ENCODE measurements at places on chromosomes 2 and 18. TPM values are rescaled to one million over a fixed set of nuclear protein-coding genes. Genes with fewer than 3 reads are reported as not detected.

RNU2-63P gene
- total RNA-seq: not detected

CDH7 gene
- not detected for total RNA-seq

DNA sequence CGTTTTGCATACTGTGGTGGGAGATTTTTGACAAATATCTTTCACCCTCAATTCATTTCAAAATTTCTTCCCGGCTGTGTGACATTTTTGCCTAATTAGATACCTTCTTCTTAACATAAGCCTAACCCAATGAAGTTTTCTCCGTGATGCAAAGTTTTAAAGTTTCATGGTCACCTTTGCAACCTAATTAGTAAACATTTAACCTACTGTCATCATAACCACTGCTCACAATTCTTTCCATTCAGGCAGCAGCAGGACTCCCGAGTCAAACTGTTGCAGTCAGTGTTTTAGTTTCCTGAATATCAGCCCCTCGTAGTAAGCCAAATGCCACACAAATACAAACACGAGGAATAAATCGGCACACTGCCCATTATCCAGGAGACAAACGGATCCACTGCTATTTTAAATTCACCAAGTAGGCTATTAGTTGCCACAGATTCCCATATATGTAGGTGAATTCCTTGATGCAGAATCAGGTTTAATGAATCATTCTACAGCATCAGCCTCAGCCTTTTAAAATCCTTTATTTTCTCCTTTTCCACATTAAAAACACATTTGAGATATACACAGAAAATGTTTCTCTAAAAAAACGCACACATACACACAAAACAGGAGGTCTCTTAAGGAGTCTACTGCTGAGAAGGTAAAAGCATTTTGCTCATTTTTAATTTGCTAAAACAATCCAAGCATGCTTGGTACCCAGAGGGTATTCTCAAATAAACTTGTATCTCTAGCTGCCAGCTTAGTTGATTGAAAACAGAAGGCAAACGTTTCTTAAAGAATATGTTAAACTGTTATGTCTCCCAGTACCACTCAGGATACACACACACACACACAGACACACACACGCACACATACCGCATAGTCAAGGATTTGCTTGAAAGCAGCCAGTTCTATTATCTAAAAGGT is 106.5 kb upstream of the KCTD1 start:
- peak; percentile 3 for DNase-seq

- DNase-seq: no peak
Observed at GRCh38 chr2:203878063-203878462, 10.5 kb downstream of the CTLA4 start.

DNA sequence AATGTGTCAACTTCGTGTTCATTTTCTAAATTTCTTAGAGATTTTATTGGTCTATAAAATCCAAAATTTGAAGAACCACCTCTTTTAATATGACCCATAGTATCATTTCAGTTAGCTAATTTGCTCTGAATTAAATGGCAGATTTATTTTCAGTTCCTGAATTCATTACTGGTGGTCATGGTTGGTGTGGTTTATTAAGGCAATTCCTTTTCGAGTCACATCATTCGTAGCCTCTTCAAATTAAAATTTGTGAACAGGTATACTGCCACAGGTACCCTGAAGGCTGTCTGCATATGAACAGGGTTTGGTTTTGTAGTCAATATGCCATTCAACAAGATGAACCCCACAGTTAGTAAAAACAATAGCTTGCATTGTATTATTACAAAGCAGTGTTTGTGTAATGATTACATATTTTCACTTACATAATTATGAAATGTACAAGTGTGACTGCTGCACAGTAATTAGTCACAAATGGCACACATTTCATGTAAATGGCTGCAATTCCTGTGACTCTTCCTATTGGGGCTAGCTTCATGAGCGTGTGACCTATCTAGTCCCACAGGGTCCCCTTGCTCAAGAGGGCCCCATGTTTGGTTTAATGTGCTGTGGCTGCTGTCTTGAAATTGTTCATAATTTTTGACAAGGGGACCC is 48.9 kb downstream of the CDC42EP3 start:
- DNase-seq: no peak
